Activated T-cell treated with anti-CD3 and anti-CD28 coated beads, Interleukin-2, amount 50 U/mL, for 4 hours (primary cell): ENCODE measurements at places on chromosomes 16 and 17. TPM values are rescaled to one million over a fixed set of nuclear protein-coding genes. Genes with fewer than 3 reads are reported as not detected.

DNA sequence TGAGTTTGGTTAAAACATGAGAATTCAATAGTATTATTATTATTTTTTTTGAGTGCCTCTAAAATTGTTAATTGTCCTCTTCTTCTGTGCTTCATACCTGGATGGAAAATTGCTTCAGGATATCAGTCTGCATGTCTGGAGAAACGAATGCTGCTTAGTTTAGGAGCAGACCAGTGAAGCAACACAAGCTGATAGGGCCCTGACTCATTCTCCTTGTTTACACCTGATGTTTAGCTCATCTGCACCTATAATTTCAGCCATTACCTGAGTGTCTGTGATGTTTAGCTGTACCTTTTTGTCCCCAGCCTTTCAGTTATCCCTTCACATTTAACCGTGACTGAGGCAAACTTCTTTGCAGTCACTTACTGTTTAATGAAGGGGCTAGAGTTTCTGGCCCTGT, 14.8 kb downstream of the SNTB2 start:
- no peak for DNase-seq

Gene HIC1
- 60.9 TPM for total RNA-seq

Gene KIF18B
- 3.7 TPM for total RNA-seq

Gene CTCF
- total RNA-seq: 59.3 TPM

Gene HOXB1
- not detected for total RNA-seq

Gene SCNN1G
- not detected for total RNA-seq
